ENCODE measurements at places on chromosomes 11 and 22. TPM values are rescaled to one million over a fixed set of nuclear protein-coding genes. Genes with fewer than 3 reads are reported as not detected.

GRCh38 chr11:120335908-120336640, at the start of gene ARHGEF12:
TSS of gene ARHGEF12 (plus strand) at chr11:120336413. CDS start at chr11:120337244, 831 bp downstream.
- peak; percentile 90 for DNase-seq

DNA sequence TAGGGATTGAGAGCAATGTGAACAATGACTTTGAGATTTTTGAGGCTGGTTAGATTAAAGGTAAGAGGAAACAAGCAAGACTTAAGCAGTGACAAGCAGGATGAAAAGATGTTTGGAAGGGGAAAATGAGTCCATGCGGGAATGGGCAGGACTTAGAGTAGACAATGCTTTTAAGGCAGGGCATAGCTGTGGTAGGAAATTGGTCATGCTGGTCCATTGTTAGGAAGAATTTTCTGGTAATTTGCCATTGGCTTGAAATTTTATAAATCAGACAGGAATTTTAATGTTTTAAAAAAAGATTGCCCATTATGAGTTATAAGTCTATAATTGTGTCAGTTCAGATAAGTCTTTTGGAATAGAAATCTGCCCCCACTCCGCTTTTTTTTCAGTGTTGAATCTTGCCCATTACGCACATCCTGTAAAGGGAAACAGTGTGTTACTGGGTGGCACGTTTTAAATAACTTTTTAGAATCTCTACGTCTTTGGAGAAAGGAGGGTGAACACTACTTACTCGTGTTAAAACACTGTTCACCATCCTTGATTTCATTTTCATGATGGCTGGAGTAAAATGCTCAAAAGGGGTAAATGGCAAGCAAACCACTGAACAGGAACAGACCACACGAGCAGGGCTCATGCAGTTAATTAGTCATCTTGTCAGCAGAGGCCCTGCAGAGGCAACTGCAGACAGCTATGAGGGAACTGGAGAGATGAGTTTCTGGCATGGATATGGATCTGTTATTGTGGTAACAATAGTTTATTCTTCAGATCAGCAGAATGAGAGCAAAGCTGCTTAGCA, 25.0 kb downstream of the SWAP70 start:
- DNase-seq: no peak

DNA sequence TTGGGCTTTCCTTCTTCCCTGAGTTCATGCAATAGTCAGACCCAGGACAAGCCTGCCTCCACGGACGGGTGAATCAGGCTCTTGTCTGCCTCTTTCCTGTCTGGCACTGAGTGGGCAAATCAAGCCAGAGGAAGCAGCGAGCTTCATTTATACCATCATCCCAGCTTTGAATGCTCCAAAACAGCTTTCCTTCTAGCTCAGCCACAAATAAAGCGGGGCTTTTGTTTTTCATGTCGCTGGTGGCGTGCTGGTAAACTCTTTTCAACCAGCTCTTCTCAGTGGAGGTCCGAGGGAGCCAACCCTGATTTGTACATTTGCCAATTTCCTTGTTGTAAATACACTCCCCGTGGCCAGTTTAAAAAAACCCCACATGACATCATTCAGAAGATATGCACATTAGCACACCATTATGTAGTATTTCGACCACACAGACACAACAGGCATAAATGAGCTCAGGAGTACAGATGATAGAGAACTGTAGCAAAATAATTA, 8.6 kb downstream of the C11orf91 start:
- peak; percentile 55 for DNase-seq

DNA sequence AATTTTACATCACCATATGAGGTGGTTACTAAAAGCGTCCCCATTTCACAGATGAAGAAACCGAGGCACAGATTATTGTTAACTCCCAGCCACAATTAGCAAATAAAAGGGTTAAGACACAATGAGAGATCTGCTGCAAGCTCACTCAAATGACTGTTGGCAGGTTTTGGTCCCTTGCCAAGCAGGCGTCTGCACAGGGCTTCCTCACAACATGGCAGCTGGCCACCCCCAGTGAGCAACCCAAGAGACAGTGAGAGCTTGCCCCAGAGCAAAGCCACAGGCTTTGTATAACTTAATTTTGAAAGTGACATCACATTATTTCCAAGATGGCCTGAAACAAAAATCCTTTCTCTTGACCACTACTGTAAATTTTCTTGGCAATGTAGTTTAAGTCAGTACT, 217.6 kb downstream of the NTM start:
- DNase-seq: no peak

- DNase-seq: no peak
These were observed 29.4 kb upstream of the DRD2 start for GRCh38 chr11:113504586-113504985.

GRCh38 chr11:113249786-113250185, 64.6 kb upstream of the TTC12 start:
- DNase-seq: no peak

DNA sequence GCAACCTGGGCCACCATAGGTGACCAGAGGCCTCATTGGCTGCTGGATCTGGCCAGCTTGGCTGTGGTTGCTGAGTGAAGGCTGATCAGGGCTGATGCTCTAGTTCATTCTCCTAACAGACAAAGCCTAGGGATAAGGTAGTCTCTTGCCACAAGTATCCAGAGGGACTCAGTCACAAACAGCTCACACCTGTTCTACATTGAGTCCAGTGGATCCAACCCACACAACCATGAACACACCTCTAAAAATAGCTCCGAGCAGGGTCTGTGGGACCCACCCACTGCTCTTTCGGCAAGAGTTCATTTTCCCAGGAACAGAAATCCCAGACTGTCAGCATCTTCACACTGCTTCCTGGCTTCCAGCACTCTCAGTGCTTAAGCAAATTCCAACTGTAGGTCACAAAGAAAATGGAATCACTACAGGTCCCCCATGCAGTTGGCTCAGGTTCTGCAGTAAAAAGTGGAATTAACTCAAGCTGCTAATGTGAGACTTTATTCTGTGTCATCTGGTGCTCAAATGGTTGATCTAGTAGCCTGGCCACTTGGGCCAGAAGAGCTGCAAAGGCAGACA, 67.3 kb downstream of the PPFIBP2 start:
- no peak for DNase-seq

DNA sequence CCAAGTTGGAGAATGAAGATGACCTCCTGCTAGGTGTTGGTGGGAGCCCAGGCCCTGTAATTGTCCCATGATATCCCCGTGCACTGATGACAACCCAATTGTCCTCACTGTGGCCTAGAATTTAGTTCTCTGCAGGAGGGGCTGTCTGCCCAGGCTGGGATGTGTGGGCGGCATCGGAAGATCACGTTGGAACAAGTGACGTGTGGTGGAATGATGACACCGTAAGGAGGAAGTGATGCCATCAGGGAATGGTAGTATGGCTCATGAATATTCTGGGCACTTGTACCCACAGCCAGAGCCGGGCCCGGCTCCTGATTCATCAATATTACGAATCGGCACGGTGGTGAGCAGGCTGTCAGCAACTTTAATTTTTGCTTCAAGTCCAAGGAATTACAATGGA, 111.6 kb downstream of the MIAT start:
- no peak for DNase-seq

DNA sequence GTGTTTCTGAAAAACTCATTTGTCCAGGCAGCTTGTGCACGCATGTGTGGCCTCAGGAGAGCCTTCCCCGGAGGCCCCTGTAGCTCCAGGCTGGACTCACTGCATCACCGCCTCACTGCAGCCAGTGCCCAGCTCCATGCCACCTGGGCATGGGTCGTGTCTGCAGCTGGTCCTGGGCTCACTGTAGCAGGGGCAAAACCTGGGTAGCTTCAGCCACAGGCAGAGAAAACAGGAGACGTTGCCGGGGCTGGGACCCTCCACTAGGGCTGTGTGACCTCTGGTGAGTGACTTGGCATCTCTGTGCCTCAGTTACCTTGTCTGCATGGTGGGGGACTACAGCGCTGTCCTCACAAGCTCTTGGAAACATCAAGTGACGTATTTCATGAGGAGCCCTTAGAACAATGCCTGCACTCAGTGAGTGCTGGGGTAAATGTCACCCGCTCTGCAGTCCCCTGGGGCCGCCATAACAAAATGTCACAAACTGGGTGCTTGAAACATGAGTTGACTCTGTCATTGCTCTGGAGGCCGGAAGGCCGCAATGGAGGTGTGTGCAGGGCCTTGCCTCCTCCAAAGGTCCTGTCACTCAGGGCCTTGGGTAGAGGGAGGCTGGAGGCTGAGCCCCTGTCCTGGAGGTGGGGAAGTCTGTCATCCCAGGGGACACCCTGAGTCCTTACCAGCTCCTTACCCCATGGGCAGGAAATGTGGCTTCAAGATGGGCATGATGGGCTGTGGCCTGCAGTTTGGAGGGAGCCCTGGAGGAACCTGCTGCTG, 488.7 kb downstream of the TBC1D22A start:
- no peak for DNase-seq

- no peak for DNase-seq
These were observed 14.5 kb downstream of the PCSK7 start for GRCh38 chr11:117217141-117218084.

- DNase-seq: no peak
These were observed 1.0 kb downstream of the RAPSN start for GRCh38 chr11:47447906-47448305.

DNA sequence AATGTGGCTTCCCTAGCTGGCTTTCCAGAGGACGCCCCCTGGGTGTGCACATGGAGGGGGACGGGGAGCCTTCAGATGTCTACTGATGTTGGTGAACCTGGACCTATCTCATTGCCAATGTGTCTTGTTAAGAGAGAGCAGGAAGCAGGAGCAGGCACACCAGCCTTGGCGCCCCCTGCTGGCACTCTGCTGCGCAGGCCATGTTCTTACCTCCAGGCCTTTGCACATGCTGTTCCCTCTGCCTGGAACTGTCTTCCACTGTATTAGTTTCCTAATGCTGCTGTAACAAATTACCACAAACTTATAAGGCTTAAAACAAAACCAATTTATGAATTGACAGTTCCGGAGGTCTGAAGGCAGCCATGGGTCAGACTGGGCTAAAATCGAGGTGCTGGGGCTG, 23.6 kb upstream of the MN1 start:
- DNase-seq: no peak

DNA sequence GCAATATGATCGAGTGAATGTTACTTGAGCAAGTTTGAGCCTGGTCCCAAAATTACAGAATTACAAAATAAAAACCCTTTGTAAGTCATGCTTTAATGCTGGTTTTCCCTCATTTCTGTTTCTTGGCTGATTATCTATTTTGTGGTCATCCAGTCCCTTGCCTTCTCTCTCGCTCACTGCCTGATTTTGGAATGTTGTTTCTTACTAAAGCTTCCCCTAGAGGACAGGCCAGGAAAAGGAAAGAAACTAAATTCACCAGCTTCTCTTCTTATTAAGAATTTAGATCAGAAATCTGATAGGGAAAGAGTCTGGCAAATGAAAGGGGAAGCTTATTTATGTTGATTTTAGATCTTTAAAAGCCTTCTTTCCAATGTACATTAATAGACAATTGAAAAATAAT, 16.6 kb upstream of the BDNF start:
- DNase-seq: peak; percentile 85

GRCh38 chr22:45162531-45162930, 1.2 kb upstream of the NUP50 start:
- DNase-seq: no peak

- DNase-seq: no peak
These were observed 55.9 kb downstream of the RTN4R start for GRCh38 chr22:20211997-20212753.

- no peak for DNase-seq
These were observed 39.3 kb upstream of the PICALM start for GRCh38 chr11:86108191-86108590.

GRCh38 chr11:110184456-110184855, 91.3 kb downstream of the ZC3H12C start:
- no peak for DNase-seq

GRCh38 chr11:97965849-97966646, 1054.7 kb upstream of the CNTN5 start:
- DNase-seq: no peak

GRCh38 chr11:79403839-79404238, 37.0 kb downstream of the TENM4 start:
- no peak for DNase-seq

The TUB gene
- 21.4 TPM for total RNA-seq

The C11orf86 gene
- total RNA-seq: not detected

The LARGE2 gene
- total RNA-seq: not detected

The ATG13 gene
- total RNA-seq: 71.1 TPM

The BIK gene
- total RNA-seq: 6.9 TPM

The OR5D18 gene
- not detected for total RNA-seq

The SCUBE1 gene
- 10.4 TPM for total RNA-seq

The KCNK4 gene
- 0.14 TPM for total RNA-seq

The NXPE2 gene
- total RNA-seq: not detected

The GNB1L gene
- total RNA-seq: 20.4 TPM

The MS4A7 gene
- total RNA-seq: not detected

The CDC42EP1 gene
- total RNA-seq: 32.6 TPM

The PNPLA2 gene
- total RNA-seq: 10.3 TPM

All from G401 (cell line).